ENCODE measurements at places on chromosomes 6 and 20.
A peak's percentile ranks its signal among the peaks of the same experiment; 100 is the strongest.

DNA sequence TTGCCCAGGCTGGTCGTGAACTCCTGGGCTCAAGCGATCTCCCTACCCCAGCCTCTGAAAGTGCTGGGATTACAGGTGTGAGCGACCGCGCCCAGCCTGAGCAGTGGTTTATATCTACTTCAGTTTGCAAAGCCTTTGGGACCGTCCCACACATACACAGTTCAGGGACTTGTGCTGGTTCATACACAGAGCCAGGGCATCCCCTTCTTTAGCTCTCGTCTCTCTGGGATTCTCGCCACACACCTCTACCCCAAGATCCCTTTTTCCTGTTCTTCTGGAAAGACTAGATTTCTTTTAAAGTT lies 12.5 kb downstream of the CAP2 start:
- no peak for DNase-seq

- DNase-seq, result peak; percentile 96
Measured at GRCh38 chr20:45934586-45935415, at the start of gene PCIF1. Gene PCIF1 (plus strand): TSS chr20:45934683. CDS start chr20:45939000, 4,317 bp downstream.

GRCh38 chr20:42484790-42485375 lies 704.8 kb downstream of the PTPRT start:
- no peak for DNase-seq

DNA sequence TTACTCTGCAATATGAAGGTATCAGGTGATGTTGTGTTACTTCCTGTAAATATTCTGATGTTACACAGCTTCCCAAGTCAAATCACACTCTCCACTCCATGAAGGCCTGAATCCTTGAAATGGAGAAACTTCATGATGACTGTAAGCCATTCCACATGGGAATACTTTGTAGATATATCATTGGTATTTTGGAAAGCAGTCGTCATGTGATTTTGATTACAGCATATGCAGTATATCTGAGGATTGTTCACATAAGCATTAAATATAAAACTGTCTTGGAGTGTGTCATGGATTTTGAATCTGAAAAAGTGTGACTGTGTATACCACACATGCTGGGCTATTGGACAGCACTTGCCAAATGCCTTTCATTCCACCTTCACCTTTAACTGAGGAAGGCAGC lies 118.3 kb upstream of the EXOC2 start:
- no peak for DNase-seq

DNA sequence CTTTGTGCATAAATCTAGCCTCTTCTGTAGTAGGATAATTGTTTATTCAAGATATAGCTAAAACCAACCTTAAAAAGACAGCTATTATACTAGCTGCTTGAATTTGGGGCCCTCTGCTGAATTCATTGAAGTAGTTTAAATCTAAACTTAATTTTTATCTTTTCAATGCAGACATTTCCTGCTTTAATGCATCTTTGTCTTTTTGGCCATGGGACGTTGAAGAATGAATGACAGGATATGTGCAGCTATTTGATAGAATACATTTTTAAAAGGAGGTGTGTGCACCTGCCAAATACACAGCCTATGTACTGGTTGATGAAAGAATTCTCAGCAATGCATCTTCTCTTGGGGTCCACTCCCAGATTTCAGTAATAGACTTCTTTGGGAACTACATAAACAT lies 524.9 kb downstream of the PHF3 start:
- DNase-seq, result no peak

GRCh38 chr20:25399037-25399430 lies 8.4 kb upstream of the ABHD12 start:
- peak; percentile 56 for DNase-seq

DNA sequence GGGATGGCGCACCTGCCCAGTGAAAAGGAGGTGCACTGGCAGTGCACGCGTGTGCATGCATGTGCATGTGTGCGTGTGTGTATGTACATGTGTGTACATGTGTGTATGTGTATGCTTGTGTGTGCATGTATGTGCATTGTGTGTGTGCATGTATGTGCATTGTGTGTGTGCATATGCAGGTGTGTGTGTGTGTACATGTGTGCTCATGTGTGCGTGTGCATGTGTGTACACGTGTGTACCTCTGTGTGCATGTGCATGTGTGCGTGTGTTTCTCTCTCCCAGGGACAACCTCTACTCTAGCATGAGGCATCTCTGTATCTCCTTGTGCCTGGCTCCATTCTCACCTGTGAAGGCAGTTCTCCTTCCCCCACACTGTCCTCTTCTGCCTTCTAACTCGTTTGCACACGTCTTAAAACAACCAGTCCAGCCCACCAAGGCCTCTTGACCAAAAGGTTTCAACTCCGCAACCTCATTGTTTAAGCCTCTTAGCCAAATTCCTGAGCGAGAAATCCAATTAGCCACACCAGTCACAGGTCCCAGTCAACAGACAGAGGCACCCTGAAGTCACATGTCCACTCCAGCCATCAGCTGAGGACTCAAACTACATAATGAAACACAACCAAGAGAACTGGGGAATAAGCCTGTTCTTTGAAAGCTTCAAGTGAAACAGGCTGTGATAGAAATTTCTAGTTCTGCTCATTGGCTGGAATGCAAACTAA lies 103.5 kb upstream of the PTPRT start:
- no peak for DNase-seq

- DNase-seq, result no peak
Measured at GRCh38 chr6:132234356-132234755, 166.9 kb downstream of the MOXD1 start.

- DNase-seq, result no peak
Measured at GRCh38 chr6:72132851-72133250, 246.5 kb downstream of the RIMS1 start.

DNA sequence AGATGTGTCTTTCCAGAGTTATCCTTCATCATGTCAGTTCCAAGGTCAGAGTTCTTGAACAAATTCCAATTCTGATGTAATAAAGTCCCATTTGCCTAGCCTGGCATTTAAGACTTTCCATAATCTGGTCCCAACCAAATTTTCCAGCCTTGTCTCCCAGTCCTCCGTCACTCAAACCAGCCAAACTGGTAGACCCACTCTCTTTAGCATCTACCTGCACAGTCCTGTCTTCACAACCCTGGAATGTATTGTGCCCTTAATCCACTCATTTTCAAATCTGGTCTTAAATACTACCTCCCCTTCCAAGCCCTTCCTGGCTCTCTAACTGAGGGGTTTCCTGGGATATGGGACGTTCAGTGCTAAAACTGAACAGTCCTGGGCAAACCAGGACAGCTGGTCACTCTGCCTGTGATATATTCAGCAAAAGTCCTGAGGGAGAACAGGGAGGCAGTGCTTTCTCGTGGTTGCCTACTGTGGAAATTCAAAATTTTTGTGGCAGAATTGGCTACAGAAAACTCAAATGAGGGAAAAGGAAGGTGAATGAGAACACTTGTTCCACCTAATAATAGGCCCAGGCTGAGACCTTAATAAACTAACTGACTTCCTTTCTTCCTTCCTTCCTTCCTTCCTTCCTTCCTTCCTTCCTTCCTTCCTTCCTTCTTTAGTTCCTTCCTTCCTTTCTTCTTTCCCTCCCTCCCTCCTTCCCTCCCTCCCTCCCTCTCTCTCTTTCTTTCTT lies 10.8 kb upstream of the AKAP7 start:
- DNase-seq, result no peak

- DNase-seq, result no peak
Measured at GRCh38 chr6:158762787-158763433, 56.3 kb downstream of the EZR start.

- DNase-seq, result no peak
Measured at GRCh38 chr20:11429168-11429567, 488.5 kb upstream of the BTBD3 start.

DNA sequence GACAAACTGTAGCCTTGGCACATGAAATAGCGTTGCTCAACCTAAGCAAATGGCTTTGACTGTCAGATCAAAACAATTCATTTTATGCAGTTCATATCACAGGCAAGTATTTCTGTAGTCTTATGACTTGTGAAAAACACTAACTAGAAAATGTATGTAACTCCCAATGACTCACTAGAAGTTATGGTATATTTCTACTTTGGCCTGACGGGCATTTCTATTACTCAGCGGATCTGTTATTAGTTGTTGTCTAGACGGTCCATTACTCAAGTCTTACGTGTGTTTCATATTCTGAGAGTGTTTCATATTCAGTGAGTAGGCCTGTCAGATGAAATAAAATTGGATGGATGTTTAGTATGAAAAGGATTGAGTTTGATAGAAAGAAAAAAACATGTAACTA lies 880.9 kb downstream of the PRIM2 start:
- no peak for DNase-seq

GRCh38 chr6:114053791-114054190 lies 82.8 kb upstream of the HDAC2 start:
- DNase-seq, result no peak

DNA sequence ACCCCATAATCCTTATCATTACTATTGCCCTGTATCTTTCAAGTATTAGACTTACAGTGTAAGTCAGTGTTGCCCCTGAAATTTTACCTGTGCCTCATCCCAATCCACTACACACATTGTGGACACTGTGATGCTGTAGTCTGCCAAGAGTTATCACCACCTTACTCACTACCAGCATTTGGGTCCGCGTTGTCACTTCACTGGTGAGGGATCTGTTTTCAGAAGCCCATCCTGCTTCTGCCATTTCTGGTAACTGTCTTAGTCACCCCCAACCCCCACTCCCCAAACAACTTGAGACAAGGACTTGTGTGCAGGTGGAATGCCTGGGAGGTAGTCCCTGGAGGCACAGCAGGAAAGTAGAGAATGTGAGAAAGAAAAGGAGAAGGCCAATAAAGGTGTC lies 6.0 kb upstream of the RAB44 start:
- no peak for DNase-seq

DNA sequence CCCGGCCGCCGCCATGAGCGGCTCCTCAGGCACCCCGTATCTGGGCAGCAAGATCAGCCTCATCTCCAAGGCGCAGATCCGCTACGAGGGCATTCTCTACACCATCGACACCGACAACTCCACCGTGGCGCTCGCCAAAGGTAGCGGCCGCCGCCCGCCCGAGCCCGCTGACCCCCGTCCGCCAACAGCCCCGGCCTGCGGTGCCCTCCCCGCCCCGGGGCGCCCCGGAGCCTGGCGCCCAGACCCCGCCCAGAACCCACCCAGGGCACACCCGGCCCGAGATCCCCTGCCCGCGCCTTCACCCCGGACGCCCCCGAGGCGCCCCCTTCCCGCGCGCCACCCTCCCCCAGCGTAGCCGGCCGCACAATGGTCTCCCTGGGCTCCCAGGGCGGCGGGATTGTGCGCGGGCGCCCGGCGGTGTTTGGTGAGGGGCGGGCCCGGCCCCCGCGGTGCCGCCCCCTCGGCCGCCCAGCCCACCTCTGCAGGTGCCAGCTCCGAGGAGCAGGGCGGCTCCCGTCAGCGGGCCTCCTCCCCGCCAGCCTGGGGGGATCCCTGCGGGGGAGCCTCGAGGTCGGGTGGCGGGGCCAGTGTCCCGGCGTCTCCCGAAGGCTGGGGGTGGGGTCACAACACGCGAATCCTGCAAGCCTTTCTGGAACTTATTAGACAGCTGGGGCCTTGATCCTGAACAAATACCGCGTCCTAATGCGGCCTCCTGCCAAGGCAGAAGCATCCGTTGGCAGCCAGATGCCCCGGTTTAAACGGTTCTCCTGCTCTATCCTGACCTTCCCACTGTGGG lies 577 bp downstream of the LSM14B start:
- no peak for DNase-seq
